SK-N-SH treated with all-trans-retinoic acid at 6 μM for 48 hours (cell line): ENCODE measurements at places on chromosomes 1 and 21.

DNA sequence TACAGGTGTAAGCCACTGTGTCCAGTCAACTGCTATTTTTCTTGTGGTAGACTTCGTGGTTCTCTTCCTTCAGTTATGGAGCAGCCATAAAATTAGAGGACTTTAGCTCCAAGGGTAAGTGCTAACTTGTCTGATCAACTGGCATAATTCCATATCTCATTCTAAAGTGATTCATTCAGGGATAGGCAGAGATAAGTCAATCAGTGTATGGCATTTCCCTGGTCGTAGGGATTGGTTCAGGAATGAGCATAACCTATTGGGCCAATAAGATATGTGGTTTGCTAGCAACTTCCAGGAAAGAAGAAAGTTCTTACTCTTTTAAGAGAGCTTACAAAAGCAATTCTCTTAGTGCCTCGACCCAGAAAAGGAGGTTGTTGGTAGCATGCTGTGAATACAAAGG lies 4.7 kb upstream of the ZSWIM5 start:
- ATAC-seq = no peak

DNA sequence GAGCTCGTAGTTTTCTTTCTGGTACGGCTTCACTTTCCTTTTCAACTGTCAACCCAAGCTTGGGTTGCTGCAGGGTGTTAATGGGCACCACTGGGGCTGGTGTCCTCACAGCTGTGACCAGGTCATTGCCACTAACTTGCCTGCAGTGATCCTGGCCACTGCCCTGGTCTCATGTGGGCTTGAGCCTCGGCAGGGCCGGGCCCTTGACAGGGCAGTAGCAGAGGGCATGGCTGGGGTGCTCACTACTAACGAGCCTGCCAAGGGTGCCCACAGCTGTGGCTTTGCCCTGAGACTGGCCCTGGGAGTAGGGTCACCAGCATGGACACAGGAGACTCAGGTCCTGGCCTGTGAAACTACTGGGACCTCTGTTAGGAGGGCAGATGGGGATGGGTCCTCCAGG lies 31.5 kb upstream of the GNPAT start:
- ATAC-seq = no peak

DNA sequence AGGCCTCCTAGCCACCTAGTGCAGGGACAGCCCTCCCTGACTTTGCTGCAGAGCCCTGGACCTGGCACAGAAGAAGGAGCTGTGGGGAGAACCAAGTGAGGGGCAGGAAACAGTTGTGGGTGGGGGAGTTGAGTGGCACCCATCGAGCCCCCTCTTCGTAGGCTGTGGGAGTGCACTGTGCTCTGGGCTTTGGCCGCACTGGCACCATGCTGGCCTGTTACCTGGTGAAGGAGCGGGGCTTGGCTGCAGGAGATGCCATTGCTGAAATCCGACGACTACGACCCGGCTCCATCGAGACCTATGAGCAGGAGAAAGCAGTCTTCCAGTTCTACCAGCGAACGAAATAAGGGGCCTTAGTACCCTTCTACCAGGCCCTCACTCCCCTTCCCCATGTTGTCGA lies 1.2 kb downstream of the DUSP23 start:
- ATAC-seq = no peak

DNA sequence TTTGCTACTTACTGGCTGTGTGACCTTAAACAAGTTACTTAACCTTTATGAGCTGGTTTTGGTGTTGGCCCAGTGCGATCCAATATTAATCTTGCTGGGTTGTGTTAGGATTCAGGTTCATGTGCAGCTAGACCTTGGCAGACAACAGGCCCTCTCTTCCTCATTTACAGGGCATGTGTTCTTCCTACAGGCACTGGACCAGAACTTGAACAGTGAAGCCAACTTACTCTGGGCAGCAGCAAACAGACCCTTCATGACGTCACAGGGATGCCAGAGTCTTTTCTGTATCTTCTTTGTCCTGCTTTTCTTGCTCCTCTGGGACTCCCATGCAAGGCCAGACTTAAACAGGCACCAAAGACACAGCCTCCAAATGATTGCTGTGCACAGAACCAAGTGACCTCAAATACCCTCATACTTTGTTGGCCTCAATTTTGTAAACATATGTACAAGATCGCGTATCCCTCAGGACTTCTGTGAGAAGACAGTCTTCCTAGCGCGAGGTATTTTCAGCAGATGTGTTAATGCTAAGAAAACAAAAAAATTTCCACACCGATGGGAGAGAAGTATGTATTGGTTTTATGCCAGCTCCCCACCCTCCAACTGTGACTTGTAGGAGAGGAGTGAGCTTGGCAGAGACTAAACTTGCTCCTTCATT lies 73.7 kb downstream of the URB2 start:
- no peak for ATAC-seq

DNA sequence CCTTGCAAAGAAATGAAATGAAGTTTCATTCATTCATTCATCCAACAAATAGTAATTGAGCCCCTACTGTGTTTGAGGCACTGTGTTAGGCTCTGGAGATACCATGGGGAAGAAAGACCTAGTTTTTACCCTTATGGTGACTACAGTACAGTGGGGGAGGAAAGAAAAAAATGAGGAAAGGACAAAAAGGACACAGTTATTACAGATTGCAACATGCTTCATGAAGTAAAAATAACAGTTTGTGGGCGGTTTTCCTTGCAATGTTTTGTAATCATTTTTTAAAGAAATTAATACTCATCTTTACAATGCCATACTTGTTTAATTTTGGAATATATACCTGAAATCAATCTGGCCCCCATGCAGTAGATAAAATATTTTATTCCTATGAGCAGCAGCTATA lies 120.3 kb downstream of the TM2D1 start:
- no peak for ATAC-seq

- ATAC-seq = no peak
Measured at GRCh38 chr21:19921211-19921610, 1077.0 kb upstream of the NCAM2 start.

DNA sequence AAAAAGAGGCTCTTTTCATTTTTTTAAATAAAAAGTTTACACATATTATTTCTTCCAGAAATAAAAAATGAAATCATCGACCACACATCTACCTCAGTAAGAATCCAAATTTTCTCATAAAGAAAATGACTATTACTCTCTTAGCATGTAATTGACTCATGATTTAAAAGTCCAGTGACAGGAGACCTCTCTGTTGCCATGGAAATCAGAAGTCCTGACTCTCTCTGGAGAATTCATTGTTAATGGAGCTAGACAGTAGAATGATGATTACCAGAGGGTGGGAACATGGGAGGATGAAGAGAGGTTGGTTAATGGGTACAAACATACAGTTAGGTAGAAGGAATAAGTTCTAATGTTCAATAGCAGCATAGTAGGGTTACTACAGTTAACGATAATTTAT lies 5.0 kb upstream of the CLCA4 start:
- ATAC-seq = no peak
